ENCODE measurements at places on chromosomes 5 and 9.

- DNase-seq, result no peak
These were observed 36.2 kb downstream of the STC2 start for GRCh38 chr5:173291722-173292658.

DNA sequence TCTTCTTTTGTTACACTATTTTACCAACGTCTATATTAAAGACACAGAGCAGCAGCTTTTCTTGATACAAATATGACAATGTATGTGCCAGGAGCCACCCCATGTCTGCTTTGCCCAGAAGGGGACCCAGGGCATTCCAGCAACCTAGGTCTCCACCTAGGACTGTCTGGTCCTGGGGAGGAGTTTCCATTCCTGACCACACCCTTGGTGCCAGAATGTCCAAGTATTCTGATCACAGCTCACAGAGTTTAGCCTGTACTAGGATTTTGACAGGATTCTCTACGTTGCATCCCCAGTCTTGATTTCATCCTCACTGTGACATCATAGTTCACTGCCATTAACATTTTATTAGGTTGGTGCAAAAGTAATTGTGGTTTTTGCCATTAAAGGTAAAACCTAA is 224.7 kb downstream of the SREK1 start:
- no peak for DNase-seq

GRCh38 chr5:114308508-114308907 is 53.4 kb upstream of the KCNN2 start:
- DNase-seq, result no peak

- no peak for DNase-seq
These were observed 154.6 kb downstream of the FSTL4 start for GRCh38 chr5:133457439-133458355.

- DNase-seq, result peak; percentile 46
These were observed 2.9 kb upstream of the PTGER4 start for GRCh38 chr5:40676613-40677343.

Data from left colon (tissue), 2 donors.